T-helper 22 cell (primary cell): ENCODE measurements at places on chromosomes 7 and 10.

GRCh38 chr7:102913826-102914225 is 1.0 kb downstream of the LRRC17 start:
- DNase-seq: no peak

DNA sequence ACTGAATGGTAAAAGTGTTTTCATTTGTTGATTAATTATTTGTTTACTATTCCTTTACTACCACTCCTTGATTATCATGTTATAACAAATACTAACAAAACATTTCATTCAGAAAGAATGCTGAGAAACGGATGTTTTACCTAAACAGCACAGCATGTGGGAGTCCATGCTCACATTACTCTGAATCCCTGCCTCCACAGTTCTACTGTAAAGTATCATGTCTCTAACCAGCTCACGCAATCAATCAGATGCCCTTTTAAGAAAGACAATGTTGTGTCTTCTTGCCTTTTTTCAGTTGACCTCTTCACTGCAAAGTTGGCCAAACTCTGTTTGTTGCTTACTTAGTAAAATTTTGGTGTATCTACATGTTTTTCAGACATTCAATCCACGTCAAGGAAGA is 232.5 kb upstream of the MDFIC start:
- DNase-seq: no peak

DNA sequence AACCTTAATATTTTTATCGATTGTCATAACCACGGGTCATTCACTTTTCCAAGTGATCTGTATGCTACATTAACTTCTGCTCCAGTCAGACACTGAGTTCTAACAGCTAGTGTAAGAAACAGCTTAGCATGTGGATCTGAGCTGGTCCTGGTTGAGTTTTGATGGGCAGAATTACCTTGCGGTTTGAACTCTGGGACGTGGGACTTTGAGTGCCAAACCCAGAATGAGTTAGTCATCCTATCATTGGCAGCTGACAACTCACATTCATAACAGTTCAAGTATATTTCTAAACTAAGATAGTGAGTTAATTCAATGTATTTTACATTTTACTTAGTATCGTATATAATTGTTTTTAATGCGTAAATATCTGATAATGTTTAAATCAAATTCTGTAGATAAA is 43.2 kb downstream of the C7orf33 start:
- no peak for DNase-seq

DNA sequence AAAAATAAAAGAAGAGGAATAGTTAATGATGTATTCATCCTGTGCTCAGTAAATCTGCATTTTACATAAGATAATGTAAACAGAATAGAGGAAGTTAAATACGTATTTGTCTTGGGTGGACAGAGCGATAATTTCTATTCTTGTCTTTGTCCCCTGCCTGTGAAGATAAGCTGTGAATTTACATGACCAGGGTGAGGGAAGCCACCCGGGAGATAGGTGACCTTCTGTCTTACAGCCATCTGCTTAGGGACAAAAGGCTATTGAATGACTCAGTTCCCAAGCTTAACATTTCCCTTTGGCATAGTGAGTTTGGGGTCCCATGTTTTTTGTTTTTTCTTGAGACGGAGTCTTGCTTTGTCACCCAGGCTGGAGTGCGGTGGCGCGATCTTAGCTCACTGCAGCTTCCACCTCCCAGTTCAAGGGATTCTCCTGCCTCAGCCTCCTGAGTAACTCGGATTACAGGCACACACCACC is 88.7 kb upstream of the KCTD7 start:
- no peak for DNase-seq

- DNase-seq: no peak
These were observed 98.5 kb upstream of the INSIG1 start for GRCh38 chr7:155198901-155199845.

DNA sequence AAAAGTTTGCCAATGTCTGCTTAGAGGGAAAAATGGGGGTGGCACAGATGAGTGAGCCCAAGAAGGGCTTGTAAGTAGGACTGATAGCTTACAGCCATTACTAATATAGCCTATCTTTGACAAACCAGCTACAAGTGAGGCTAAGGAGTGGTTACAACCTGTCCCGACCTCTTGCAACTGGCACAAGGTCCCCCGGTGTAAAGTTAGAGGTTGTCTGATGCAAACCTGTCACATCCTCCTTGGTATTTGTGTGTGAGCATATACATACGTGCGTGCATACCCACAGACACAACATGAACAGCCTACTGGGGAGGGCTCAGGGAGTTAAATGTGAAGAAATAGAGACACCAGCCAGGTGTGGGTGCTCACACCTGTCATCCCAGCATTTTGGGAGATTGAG is 14.6 kb downstream of the ADAP1 start:
- no peak for DNase-seq

DNA sequence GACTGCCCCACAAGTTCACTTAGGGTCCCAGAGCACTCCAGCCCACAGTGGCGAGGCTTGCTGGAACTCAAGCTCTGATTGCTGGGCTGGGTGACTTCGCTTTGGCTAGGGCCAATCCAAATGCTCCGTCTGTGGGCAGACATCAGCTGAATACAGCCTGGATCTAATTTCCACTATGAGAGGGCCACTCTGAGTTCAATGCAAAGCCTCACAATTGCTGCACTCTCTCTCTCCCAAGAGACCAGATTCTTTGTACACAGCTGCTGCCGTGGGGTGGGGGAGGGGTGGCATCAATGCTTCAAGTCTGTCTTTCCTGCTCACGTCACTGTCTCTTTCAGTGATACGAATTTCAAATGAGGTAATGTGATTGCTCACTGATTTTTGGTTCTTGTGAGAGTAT is 47.3 kb upstream of the BPGM start:
- DNase-seq: no peak

GRCh38 chr10:108360187-108360586 is 1195.7 kb upstream of the SORCS1 start:
- no peak for DNase-seq

DNA sequence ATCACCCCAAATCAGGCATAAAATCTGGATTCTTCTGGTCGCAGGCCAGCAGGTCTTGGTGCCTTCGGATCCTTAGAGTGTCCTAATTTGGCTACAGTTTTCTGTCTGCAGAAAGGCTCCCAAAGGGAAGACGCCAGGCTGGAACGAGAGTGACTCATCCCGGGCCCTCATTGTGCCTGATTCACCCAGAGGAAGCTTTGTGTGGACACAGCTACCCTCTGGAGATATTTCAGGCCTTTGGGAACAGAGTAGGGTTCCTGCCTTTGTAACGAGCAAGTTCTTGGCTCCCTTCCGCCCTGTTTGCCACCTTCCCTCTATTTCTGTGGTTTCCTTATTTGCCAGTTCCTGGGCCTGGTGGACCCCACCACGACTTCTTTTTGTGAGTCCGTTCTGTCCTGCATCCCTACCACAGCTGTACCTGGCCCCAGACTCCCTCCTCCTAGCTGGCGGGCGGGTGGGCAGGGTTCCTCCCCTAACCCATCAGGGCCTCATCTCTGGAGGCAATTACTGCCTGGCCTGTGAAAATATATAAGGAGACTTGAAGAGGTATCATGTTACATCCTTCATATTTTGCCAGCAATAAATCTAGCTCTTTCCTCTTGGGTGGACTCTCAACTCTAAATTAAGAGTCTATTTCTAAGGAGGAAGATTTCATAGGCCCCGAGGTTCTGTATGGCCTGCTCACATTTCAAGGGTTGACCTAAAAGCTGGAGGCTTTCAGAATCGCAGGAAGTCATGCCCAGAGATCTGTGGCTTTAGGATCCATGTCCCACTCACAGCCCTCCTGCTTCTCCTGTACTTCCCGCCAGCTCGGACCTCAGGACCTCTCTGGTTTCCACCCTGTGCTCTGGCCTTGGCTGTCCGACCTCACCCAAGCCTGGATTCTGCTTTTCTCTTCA is 219.2 kb upstream of the ZNF32 start:
- no peak for DNase-seq

DNA sequence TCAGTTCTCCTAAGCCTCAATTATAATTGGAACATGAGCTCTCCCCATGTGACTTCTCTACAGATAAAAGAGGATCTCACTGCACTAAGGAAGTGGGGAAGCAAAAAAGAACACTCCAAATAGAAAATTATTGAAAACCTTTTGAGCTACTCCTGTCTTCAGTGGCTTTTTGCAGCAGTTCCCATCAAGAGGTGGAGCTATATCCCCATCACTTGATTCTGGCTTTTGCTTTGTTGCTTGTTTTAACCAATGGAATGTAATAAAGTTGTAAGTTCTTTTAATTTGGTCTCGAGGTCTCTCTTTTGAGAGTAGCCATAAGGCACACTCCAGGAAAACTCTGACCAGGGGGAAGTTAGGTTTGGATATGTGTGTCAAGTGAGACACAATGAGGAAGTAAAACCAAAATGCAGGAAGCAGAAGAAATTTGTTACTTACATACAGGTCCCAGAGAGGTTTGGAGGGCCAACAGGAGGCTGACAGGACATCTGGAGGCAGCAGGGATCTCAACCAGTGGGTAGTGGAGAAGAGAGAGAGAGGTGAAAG is 569.4 kb downstream of the HTR7 start:
- no peak for DNase-seq

DNA sequence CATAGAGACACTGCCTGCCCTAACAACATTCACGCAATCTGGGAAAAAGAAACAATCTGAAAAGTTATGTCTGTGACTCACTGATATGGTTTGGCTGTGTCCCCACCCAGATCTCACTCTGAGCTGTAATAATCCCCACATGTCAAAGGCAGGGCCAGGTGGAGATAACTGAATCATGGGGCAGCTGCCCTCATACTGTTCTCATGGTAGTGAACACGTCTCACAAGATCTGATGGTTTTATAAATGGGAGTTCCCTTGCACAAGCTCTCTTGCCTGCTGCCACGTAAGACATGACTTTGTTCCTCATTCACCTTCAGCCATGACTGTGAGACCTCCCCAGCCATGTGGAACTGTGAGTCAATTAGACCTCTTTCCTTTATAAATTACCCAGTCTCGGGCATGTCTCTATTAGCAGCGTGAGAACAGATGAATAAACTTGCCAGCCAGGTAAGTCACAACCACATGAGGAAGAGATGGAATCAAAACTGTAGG is 341.5 kb upstream of the AOAH start:
- DNase-seq: no peak
